Psoas muscle (tissue), 8 donors: ENCODE measurements at places on chromosomes 3 and 15. TPM values are rescaled to one million over a fixed set of nuclear protein-coding genes. Genes with fewer than 3 reads are reported as not detected.
A peak's percentile ranks its signal among the peaks of the same experiment; 100 is the strongest.

The NDN gene
- polyA plus RNA-seq: 15.2 TPM

The CCR2 gene
- polyA plus RNA-seq: 0.27 TPM

GRCh38 chr3:45409369-45409768 is 21.0 kb downstream of the LARS2 start:
- no peak for DNase-seq

DNA sequence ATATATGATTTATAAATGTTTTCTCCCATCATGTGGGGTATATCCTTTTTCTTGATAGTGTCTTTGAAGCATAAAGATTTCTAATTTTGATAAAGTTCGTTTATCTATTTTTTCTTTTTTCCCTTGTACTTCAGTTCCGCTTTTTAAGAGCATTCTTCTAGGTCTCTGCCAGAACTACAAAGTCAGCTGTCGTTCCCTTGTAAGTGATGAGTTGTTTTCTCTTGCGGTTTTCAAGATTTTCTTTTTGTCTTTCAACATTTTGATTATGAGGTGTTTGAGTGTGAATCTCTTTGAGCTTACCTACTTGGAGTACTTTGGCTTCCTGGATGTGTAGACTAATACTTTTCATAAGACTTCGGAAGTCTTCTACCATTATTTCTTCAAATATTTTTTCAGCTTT is 9.3 kb upstream of the PRICKLE2 start:
- no peak for DNase-seq

- DNase-seq: peak; percentile 40
These were observed 67.8 kb downstream of the ITGA11 start for GRCh38 chr15:68364028-68364659.

GRCh38 chr3:12560505-12561190 is 3.8 kb downstream of the MKRN2 start:
- DNase-seq: no peak

- no peak for DNase-seq
These were observed 2.6 kb downstream of the DALRD3 start for GRCh38 chr3:49015765-49016164.
